Hematopoietic multipotent progenitor cell (in vitro differentiated cells): ENCODE measurements at places on chromosomes 1 and 21. TPM values are rescaled to one million over a fixed set of nuclear protein-coding genes. Genes with fewer than 3 reads are reported as not detected.
A peak's percentile ranks its signal among the peaks of the same experiment; 100 is the strongest.

The CCDC185 gene
- total RNA-seq: not detected

The GPR3 gene
- 4.3 TPM for total RNA-seq

The CNKSR1 gene
- total RNA-seq: 5.9 TPM

The SUCO gene
- total RNA-seq: 11.8 TPM

- DNase-seq: no peak
Measured at GRCh38 chr1:208268541-208269337, 24.6 kb upstream of the PLXNA2 start.

GRCh38 chr1:69587391-69587790, 19.7 kb downstream of the LRRC7 start:
- DNase-seq: no peak

- DNase-seq: no peak
Measured at GRCh38 chr1:2787163-2787911, 14.2 kb downstream of the TTC34 start.

DNA sequence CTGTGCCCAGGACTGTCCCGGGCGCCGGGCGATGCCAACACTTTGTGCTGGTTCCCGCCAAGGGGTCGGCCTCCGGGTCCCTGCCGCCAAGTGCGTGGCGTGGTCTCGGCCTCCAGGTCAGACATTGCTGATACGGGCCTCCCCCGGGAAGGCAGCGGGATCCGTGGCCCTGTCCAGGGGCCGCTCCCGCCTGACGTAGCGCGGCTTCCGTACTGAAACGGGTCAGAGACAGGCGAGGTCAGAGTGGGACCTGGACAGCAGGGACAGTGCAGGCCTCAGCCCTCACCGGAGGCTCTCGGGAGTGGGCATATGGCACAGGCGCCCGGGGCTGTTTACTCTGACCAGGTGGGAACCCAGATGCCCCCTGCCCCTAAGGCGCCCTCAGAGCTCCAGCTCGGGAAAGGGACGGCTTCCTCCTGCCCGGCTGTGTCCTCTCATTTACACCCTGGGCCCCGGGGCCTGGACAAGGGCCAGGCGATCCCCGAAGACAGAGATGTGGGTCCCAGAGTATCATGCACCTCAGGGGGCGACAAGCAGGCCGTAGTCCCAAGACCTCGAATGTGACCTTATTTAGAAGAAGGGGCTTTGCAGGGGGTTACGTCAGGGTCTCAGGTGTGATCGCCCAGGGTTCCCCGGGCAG, 8.8 kb upstream of the RNF223 start:
- DNase-seq: no peak

- no peak for DNase-seq
Measured at GRCh38 chr1:223652436-223652941, 13.0 kb downstream of the CAPN8 start.

DNA sequence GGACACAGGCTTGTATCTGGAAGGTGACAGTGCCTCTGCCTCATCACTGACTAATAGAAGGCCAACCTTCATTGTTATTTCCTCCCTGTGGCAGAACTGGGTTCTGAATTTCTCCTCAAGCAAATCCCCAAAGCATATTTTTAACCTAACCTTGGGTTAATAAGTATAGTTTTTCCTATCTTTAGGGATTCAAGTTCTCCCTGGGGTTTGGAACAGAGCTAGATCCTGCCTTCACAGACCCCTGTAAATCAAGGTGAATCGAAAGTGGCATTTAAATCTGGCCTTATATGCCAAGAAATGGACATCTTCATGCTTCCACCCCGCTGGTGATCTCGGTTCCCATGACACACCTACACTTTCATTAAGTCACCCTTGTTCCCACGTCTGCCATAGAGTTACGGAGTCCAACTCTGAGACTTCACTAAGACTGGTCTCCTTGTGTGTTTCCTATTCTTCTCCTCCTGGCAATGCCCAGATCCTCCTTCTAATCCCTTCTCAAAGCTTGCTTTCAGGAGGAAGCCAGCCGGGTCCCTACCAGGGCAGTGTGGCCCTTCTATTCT, 4.3 kb upstream of the CHI3L2 start:
- no peak for DNase-seq

- peak; percentile 88 for DNase-seq
Measured at GRCh38 chr21:44854664-44855446, 18.6 kb downstream of the PTTG1IP start.

- no peak for DNase-seq
Measured at GRCh38 chr1:220430059-220430458, 97.9 kb upstream of the MARK1 start.

DNA sequence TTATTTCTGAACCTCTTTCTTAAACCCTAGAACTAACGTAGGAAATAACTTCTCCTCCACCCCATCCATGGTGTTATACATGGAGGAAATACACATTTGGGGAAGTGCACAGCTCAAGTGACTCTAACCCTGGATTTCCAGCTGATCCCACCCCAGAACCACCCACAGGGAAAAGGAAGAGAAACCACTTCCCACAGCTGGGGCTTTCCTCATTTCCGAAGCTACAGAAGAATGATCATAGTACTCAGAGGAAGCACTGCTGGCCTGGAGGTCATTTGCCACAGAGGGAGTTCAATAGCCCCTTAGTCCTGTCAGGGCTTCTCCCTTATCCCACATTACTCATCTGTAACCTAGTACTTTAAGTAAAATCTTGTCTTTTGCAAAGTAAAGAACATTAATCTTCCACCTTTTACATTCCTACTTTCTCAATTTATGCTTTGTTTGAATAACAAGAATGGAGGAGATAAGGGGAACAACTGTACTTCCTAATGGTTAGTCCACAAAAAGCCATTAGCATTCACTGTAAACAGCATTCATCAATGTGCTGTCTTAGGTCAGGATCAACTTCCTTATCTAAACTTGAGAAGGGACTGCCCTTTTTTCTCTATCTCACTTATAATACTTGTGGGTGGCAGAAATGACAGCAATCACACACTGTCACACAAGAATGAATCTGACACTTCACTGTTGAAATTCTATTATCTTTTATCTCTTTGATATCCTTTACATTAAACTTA, 63.0 kb upstream of the RGS1 start:
- DNase-seq: no peak

- DNase-seq: no peak
Measured at GRCh38 chr1:78171736-78172590, 126.2 kb downstream of the GIPC2 start.

- no peak for DNase-seq
Measured at GRCh38 chr1:79388694-79389361, 382.3 kb upstream of the ADGRL4 start.

DNA sequence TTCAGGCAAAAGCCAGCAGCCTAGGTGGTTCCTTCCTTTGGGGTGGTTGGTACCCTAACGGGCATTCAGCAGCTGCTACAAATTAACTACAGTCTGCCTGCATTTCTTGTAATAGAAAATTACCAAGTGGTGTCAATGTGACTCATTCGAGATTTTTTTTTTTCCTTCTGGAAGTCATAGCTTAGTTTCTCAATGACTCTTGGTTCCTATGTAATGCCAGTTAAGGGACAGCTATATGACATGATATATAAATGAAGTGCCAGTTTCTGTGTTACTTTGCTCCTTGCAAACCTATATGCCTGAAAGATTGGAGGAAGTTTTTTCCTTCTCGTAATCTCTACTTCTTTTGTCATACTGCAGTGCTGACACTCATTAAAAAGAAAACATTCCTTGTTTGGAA, 2.6 kb downstream of the MGST3 start:
- DNase-seq: no peak

- DNase-seq: no peak
Measured at GRCh38 chr1:230009611-230010313, 57.3 kb upstream of the GALNT2 start.

- DNase-seq: no peak
Measured at GRCh38 chr1:8510041-8510823, 192.3 kb downstream of the SLC45A1 start.

- DNase-seq: no peak
Measured at GRCh38 chr1:167661527-167662426, 31.7 kb downstream of the RCSD1 start.

DNA sequence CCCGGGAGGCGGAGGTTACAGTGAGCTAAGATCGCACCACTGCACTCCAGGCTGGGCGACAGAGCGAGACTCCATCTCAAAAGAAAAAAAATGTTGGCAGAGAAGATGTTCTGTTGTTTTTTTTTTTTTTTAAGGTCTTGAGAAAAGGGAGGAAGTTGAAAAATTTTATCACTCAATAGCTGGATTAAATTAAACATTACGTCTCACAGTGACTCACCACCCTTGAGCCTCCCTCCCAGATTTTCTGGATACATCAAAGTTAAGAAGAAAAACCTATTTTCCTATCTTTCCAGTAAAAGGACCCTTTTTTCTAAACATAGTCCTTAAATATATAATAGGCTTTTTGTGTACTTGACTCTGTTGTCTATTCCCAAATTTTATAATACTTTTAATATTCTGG, 35.5 kb downstream of the IFNAR1 start:
- no peak for DNase-seq

DNA sequence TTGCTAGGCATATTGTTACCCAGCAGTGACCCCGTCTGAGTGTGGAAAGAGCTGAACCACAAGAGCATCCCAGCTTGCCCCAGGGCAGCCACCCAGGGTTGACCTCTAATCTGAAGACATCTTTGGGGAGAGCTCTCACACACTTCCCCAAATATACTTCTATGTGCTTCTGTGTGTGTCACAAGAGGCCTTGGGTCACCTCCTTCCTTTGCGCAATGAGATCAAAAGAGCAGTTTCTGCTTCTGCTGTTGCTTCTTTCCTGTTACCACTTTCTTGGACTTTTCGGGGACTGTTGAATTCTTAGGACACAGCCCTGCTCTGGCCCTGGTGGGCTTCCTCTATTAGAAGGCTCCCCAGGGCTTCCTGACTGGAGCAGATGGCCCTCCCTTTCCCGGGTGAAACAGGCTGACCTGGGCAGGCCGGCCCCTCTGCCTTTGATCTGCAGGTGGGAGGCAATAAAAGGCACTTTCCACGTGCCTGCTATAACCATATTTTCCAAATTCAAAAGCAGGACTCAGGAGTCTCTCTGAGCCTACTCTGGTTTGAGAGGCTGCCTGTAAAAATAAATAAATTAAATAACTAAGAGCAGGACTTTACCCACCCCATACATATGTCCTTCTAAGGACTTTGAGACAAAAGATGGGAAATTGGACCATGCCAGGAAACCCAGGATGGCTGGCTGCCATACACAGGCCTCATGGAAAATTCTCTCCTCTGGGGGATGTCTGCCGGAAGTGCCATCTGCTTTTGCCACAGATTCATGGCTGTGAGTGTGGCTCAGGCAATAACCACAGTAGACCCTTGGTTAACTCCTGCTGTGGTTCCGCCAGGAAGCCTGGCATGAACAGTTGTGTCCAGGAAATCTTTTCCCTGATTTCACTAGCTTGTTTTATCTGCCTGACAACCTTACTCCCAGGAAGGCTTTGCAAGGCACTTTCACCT, 28.3 kb upstream of the RCSD1 start:
- DNase-seq: peak; percentile 72
